HT1080 (cell line): ENCODE measurements at places on chromosomes 12 and 14. TPM values are rescaled to one million over a fixed set of nuclear protein-coding genes. Genes with fewer than 3 reads are reported as not detected.

GRCh38 chr12:7108796-7109571 is at the start of gene C1RL:
TSS of gene C1RL (minus strand) at chr12:7109214. CDS start at chr12:7109180, 34 bp downstream.
- DNase-seq = peak; percentile 79

DNA sequence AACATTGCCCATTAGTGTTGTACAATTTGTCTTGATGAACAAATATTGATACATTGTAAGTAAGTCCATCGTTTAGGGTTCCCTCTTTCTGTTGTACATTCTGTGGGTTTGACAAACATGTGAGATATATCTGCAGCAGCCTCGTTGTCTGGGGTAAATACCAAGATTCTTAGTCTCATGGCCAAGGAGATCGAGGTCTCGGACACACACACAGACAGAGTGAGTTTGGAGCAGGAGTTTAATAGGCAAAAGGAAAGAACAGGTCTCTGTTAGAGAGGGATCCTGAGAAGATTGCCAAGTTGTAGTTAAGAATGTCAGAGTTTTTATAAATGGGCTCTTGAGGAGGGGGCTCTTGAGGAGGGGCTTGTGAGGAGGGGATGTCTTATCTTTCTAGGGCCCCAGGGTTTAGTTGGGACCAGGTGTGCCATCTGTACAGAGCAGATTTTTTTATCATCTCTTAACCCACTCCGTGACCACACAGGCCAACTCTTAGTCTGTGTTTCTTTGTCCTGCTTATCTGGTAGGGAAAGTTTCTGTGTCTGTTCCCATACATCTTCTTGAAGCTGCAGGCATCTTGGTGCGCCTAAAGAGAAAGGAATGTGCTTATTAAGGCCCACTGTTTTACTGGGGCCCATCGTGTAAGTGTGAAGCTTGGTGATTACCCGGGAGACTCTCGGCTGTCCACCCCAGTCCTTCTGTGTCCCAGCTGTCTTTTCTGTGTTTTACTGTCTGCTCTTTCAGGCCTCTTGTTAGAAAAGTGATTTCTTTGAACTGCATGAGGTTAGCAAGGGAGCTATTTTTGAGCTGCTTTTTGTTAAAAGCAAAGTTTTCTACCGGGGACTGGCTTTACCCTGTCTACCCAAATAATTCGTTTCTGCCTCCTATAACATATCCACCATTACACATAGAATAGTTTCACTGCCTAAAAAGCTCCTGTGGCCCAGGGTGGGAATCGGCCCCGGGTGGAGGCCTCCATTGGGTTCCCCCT is 22.4 kb upstream of the CLEC2D start:
- DNase-seq = no peak

DNA sequence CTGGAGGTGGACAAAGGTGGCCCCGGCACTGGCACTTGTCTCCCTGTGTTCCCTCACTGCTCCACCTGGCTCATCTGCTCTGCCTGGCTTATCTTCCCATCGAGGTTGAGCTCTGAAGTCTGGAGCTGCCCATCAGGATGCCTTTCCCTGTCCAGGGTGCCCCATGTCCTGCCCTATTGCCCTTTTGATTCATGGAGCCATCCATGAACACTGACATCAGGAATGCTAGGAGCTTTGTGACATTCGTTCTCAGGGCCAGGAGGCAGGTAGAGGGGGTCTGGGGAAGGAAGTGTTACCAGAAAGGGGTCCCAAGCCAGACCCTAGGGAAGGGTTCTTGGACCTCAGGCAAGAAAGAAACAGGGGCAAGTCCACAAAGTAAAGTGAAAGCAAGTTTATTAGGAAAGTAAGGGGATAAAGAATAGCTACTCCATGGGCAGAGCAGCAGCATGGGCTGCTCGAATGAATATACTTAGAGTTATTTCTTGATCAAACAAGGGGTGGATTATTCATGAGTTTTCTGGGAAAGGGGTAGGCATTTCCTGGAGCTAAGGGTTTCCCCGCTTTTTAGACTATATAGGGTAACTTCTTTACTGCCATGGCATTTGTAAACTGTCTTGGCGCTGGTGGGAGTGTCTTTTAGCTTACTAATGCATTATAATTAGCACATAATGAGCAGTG is 51.6 kb downstream of the RIN3 start:
- no peak for DNase-seq

- no peak for DNase-seq
Measured at GRCh38 chr12:23855813-23856212, 93.7 kb downstream of the SOX5 start.

DNA sequence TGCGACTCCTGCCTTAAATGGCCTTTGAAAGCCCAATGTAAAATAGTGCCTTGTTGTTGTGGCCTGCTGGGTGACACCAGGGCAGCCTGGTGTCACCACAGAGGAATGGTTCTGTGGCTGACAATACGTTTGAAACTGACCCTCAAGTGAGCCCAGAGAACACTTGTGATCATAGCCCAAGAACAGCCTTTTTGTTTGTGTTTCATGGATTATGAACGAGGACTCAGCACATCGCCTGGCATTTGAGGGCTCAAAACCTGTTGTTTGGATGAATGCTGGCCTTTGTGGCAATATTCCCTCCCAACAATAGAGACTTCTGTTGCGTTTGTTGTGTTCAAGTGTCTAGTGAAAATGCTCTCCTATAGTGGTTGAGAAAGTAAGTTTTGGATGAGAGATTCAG is 48.5 kb downstream of the TSPAN9 start:
- DNase-seq = no peak

DNA sequence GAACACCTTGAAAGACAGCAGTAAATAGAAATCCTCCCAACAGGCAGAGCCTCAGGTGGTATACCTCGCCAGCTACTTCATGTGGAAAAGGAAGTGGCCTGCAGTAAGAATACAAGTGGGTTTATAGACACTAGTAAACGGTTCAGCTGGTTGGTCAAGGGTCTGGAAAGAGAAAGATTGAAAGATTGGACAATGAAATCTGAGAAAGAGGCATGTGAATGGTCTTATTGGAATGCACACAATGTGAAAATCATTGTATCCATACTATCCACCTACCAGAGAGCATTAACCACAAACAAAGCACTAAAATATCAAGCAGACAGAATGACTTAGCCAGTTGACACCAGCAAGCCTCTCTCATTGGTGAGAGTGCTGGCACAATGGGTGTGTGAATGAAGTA is 98.2 kb downstream of the SSPN start:
- DNase-seq = peak; percentile 61

DNA sequence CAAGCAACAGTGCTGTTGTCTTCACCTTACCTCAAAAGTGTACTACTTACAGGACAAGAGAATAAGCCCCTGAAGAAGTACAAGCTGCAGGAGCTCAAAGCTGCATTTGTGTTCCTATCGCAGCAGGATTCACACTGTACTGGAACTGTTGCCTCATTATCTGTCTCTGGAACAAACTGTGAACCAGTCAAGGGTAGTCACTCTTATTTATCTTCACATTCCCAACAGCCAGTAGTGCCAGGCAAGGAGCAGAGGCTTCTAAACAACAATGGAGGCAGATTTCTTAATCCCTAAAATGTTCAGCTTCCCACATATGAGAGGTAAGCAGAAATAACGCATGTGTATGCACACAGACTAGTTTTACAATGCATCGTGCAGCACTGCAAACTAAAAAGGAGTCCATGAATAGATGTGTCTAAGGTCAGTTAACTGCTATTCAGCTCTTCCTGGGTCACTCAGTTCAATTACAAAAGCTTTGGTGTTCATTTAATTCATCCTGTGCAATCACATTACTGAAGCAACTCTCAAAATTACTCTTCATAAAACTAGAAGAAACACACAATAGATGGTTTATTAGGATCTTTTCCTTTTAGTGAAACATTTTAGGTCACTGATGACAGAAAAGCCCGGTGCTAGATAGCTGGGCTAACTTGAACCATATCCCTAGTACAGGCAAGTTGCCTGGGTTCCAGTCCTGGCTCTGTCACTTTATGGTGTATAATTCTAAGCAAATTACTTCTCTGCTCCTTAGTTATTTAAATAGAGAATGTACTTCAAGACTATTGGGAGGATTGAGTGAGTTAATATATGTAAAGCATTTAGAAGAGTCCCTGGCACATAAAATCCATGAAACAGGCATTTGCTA is 2.7 kb downstream of the APPL2 start:
- no peak for DNase-seq

DNA sequence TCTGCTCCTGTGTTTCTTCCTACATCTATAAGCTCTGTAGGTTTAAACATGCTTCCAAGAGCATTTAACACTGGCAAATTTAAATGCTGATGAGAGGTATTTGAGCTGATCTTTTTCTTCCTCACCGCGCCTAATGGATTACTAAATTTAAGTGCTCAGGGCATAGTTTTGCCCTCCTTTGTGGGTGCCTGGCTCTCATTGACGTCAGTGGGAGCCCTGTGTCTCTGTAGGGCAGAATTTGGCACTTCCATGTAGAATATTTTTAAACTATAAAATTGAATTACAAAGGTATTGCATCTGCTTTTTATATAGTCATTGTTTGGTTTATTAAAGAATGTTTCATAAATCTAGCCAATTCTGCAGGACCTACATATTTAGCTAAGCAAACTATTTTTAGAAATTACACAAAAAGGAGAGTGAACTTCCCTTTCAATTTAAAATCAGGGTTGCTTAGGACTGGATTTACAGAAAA is 444.8 kb downstream of the AEBP2 start:
- DNase-seq = no peak

GRCh38 chr14:67650151-67650550 is 24.3 kb downstream of the VTI1B start:
- DNase-seq = no peak

DNA sequence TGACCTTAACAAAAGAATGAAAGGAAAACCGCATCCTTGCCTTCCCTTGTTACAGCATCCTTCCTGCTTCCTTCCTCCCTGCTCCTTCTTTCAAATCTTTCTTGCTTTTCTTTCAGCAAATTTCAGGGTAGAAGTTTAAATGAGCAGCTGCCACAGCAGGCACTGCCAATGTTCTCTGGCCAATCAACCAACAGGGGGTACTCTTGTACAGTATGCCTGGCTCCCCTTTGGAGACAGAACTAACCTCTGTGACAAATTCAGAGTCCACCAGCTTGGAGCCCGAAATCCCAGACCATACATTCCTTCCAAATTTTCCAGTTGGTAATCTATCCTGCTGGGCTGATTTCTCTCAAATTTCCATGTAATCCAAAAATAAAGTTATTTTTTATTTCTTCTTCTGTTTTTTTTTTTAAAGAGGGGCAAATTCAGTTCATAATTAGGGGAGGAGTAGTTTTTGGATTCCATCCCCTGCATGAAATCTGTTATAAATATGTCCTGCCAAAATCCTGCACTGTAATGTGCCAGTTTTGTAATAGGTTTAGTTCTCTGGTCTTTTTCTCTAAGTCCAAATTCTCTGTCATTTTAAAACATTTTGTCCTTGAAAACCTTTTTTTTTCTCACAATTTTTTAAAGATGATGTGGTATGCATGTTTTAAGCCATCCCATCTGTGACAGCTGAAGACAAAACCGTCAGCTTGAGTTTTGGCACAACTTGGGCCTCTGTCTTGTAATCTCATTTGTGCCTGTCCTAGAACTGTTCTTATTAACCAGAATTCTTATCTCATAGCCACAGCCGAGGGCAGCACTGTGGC is 610.0 kb upstream of the LMO3 start:
- peak; percentile 7 for DNase-seq

- no peak for DNase-seq
Measured at GRCh38 chr12:132083614-132083940, 60.5 kb downstream of the DDX51 start.

- no peak for DNase-seq
Measured at GRCh38 chr14:62655166-62655565, 390.1 kb downstream of the KCNH5 start.

DNA sequence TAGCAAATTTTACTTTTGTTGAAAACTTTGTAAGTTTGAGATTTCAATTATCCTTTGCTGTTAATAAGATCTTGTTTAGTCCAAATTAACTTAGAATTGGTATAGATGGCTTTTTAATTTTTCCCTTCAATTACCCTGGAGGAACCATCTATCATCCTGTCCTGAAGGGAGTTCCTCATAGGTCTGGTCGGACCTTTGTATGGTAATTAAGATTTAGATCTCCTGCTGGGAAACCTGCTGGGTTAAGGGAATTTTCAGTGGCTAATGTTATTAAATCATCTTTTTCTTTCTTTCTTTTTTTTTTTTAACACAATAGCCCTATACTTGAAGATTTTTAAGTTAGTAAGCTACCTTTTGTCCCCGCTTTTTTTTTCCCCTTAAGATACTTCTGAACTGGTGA is 63.0 kb upstream of the PRMT8 start:
- no peak for DNase-seq

- peak; percentile 49 for DNase-seq
Measured at GRCh38 chr12:90010089-90010488, 301.5 kb upstream of the ATP2B1 start.

GRCh38 chr14:90720336-90720735 is 95.9 kb downstream of the TTC7B start:
- no peak for DNase-seq

DNA sequence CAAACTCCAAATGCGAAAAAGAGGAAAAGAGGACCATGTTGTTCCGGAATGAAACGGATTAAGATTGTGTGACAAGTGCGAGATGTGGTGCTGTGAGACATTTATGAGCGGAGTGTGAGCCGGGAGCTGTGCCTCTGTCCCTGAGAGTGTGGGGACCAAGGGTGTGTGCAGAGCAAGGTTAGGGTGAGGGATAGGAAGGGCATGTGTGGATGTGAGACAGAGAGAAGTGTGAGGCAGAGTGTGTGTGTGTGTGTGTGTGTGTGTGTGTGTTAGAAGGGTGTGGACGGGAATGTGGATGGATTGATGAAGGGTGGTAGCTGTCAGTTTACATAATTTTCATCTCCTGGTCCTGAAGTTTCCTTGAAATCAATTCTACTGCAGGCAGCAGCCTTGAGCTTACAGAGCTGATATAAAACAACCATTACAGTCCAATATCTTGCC is 4.3 kb upstream of the OTX2 start:
- no peak for DNase-seq

GRCh38 chr12:59645242-59645641 is 49.4 kb downstream of the SLC16A7 start:
- DNase-seq = no peak

DNA sequence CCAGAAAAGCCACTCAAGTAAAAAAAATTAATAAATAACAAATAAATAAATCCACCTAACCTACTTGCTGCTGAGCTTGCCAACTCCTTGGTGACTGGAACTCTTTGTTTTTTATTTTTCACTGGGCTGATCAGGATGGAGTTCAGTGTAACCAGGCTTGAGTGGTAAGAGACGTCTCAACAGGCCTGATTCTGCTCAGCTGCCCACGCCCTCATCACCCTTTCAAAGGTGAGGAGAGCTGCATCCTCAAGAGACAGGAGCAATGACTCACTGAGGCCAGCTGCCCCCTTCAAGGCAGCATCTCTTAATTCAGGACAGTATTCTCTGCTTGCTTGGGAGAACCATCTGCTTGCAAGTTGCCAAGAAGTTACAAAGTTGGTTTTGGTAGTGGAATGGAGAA is 111.9 kb upstream of the CPM start:
- DNase-seq = no peak

DNA sequence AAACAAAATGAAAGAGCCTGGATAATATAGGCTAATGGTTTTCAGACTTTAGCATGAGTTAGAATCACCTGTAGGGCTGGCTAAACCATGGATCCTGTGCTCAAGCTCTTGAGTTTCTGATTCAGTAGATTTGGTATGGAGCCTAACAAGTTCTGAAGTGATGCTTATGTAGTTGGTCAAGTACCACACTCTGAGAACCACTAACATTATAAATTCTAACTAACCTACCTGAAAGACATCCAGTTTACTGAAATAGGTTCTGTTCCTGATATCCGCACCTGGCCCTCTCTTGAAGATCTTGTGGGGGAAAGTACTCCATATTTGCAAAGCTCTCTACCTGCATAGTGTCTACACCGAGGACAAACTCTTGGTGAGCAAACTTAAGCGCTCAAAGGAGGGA is 59.4 kb upstream of the VSX2 start:
- DNase-seq = no peak

The TPPP2 gene
- not detected in 2 replicates for total RNA-seq

The SMIM41 gene
- not detected in 2 replicates for total RNA-seq

The TMEM119 gene
- total RNA-seq = 0.03 and 0.23 TPM in 2 replicates

The KRT77 gene
- not detected in 2 replicates for total RNA-seq

The FAIM2 gene
- total RNA-seq = not detected in 2 replicates

The ZNF84 gene
- total RNA-seq = 13.4 and 14.3 TPM in 2 replicates
